Mesothelial cell of epicardium (in vitro differentiated cells): ENCODE measurements at places on chromosomes 7 and 10. TPM values are rescaled to one million over a fixed set of nuclear protein-coding genes. Genes with fewer than 3 reads are reported as not detected.
A peak's percentile ranks its signal among the peaks of the same experiment; 100 is the strongest.

DNA sequence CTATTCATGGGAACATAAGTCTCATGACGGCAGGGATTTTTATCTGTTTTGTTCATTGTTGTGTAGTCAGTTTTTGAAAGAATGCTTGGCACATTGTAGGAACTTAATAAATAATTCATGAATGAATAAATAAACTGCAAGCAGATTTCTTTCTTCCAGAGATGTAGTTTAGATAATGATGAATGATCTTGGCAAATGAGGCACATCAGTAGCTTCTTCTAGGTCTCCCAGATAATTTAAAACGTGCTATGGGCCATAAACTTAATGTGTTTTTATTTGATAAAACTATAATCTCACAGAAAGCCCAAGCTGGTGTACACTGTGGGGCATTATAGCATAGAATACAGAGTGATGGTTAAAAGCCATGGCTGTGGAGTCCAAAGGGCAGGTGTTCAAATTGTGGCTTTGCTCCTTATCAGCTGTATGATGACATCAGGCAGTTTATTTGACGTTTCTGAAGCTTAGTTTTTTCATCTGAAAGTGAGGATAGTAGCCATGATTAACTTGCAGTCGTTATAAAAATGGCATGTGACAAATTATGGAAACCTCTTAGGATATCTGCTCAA is 3.5 kb downstream of the MGAM start:
- no peak overlapping the region for H3K27ac ChIP-seq

ADD3 gene
- 98.7 to 104 TPM (median 101 TPM) in 3 replicates for total RNA-seq

GRCh38 chr7:37467002-37467401 is 18.3 kb upstream of the ELMO1 start:
- H3K4me3 ChIP-seq = no peak overlapping the region
- no peaks in the 10 kb centered on the region for H3K4me1 ChIP-seq
- H3K36me3 ChIP-seq = no peaks in the 10 kb centered on the region
- no peak overlapping the region for H3K27ac ChIP-seq

PTN gene
- 145 to 179 TPM (median 164 TPM) in 3 replicates for total RNA-seq

DNA sequence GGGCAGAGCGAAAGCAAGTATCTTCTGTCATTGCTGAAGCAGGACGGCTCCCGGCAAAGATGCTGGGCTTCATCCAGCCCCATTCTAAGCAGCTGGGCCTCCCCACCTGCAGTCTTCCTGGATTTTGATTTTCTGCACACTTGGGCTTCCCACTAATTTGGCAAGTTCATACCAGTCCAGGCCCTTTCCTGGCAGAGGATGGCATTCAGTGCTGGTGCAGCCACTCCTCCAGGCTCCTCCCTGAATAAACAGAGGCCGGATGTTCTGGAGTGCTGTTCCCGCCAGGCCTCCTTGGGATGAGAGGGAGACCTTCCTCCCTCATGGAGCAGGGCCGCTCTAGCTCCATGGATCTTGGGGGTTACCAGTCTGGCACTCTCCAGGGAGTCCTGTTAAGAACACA is 3.4 kb downstream of the BAG3 start:
- H3K4me1 ChIP-seq = peaks cover 51% of the 10 kb centered on the region
- DNase-seq = no peak
- H3K27ac ChIP-seq = peak overlapping the region; percentile 55

POLR2J3 gene
- total RNA-seq = 25.7 to 31.6 TPM (median 31.2 TPM) in 3 replicates

DNA sequence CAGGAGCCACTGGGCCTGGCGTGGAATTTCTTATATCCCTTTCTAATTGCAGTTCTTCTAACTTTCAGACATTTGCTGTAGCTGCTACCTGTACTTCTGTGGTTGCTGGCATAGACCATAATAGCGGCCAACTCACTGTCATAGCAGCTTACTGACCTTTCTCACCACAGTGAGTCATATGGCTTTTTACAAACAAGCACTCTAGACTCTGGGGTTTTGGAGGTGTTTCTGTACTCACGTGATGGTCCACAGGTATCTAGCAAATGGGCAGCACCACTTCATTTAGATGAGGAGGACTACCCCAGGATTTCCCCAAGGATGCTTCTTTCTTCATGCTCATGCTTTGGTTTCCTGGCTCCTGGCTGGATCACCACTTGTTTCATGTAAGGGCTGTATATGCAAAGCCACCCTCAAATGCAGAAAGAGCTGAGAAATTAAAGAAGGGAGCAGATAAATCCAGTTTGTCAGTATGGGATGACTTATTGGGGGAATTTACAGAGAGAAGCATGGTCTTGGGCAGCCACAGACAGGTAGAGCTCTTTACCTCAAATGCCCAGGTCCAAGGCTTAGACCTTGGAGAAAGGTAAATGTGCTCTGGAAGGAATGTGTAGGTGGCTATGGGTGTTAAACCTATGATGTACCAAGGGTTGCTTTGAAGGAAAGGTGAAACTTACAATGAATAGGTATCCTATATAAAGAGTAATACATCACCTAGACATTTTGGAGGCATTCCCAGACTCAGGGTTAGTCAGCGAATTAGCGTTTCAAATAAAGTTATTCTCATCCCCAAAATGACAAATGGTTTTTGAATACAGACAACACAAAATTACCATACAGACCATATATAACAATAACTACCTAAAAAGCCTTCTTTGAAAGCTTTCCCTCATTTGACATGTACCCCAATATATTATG is 15.9 kb upstream of the SLC25A16 start:
- DNase-seq = no peak
- H3K27ac ChIP-seq = no peak overlapping the region
- no peaks in the 10 kb centered on the region for H3K36me3 ChIP-seq
- no peaks in the 10 kb centered on the region for H3K4me1 ChIP-seq
- no peaks in the 10 kb centered on the region for H3K27me3 ChIP-seq

DNA sequence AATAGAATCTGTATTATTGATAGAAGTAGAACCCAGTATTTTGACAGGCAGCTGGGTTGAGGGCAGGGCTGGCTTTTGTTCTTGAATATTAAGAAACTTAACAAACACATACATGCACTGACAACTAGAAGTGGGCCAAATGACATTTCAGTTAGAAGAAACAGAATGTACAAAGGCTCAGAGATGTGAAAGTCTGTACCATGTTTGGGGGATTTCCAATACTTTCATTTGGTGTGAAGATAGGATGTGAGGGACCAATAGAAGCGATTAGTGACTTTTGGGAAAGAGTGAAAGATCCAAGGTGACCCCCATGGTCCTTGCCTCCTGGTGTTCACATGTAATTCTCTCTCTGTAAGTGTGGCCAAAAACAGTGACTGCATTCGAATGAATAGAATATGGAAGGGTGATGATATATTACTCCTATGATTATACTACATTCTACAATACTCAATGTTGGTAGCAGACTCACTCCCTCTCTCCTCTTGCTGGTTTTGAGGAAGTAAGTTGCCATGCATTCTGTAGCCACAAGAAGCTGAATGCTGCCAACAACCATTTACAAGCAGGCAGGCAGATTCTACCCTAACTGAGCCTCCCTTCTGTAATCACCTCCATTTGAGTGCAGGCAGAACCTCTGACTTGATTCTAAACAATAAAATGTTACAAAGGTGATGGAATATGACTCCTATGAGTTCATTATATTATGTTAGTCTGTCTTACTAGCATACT is 151.4 kb downstream of the TMEM168 start:
- H3K4me3 ChIP-seq = no peak overlapping the region
- no peak overlapping the region for H3K27ac ChIP-seq
- DNase-seq = no peak
- no peaks in the 10 kb centered on the region for H3K27me3 ChIP-seq

GRCh38 chr10:96370584-96371157 is 11.9 kb upstream of the OPALIN start:
- no peaks in the 10 kb centered on the region for H3K36me3 ChIP-seq
- DNase-seq = peak; percentile 63
- H3K27me3 ChIP-seq = peaks cover 11% of the 10 kb centered on the region
- H3K4me1 ChIP-seq = peaks cover 2% of the 10 kb centered on the region
- no peak overlapping the region for H3K27ac ChIP-seq

DNA sequence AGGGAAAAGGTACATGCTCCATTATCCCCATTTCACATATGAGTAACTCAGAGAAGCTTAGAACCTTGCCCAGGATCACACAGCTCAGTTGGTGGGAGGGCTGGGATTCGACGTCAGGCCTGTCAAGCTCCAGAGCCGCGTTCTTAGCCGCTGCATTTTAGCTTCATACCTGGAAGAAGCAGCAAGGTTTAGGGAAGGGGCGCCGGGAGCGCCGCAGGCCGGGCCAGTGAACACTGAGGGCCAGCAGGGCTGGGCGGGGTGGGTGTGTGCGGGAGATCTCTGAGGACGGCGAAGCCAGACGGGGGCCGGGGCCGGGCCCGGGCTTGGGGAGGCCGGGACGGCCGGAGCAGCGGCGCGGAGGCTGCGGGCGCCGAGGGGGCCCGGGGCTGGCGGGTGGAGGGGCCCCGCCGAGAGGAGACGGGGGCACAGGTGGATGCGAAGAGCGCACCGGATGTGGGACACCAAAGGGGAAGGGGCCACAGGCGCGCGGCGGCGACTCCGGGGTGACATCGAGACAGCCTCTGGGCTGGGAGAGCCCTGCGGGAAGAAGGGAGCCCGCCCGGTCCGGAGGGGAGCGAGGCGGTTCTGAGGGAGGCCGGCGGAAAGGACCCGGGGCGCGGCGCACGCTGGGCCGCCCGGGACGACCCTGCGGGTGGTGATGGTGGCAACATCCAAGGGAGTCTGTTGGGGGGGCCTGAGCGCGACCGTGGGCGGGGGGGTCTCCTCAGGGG is 498 bp downstream of the NDST2 start:
- no peaks in the 10 kb centered on the region for H3K27me3 ChIP-seq
- H3K27ac ChIP-seq = peak overlapping the region; percentile 69
- peak overlapping the region; percentile 78 for H3K4me3 ChIP-seq
- peaks cover 4% of the 10 kb centered on the region for H3K4me1 ChIP-seq

DNA sequence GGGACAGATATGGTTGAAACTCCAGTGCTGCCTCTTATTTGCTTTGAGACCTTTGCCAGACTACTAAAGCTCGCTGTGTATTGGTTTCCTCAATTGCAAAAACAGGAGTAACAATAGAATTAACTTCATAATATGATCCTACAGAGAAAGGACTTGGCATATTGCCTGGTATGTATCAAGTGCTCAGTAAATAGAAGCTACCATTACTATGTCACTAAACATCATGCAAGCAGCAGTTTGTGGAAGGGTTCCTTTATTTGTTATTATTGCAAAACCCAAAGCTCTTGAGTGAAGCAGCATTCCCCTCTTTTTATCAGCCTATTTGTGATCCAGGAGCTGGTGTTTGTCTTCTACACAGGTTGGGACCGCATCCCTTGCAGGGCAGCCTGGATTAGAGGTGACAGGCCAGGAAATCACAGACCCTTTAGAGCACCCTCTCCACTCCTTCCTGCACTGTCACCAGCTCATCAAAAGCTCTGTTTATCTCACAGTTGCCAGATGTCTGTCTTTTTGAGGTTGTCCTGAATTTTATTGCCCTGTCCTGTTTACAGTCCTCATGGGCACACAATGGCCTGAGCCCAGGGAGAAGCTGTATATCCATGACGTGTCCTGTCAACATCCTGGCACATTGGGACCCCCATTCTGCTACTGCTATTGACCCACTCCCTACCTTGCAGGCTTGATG is 121.5 kb downstream of the SNX10 start:
- peaks cover 25% of the 10 kb centered on the region for H3K4me1 ChIP-seq
- no peak overlapping the region for H3K27ac ChIP-seq
- H3K4me3 ChIP-seq = no peak overlapping the region
- no peak for DNase-seq

DNA sequence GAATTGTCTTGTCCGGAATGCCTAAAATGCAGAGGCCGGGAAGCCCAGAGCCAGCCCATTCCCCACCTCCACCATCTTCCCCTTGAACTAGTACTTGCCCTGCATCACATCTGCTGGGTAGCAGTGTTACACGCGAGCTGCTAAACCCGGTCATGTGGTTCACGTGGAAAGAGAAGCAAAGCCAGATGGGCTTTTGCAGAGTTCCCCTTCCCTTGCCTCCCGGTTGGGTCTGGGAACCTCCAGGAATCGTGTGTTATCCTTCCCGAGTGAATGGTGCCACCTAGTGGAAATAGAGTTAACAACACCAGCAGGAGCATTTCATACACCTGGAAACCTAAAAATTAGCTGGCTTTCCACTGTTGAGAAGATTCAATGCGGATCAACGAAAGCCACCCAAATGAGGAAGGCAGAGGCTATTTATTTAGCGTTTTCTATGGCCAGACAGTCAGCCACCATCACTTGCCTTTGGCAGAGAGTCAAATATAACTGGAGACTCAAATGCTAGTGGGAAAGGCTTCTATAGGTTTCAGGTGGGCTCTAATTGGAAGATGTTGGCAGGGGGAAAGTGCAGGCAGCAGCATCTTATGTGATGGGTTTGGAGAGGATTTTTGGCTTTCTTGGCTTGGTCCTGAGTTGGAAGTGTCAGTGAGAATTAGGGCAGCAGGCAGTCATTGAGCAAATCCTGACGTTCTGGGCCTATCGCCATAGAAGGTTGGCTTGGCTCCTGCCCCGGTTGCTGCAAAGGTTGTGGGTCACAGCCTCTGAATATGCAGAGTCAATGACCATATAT is 12.9 kb upstream of the DENND2A start:
- H3K27me3 ChIP-seq = no peaks in the 10 kb centered on the region
- H3K36me3 ChIP-seq = no peaks in the 10 kb centered on the region
- H3K27ac ChIP-seq = no peak overlapping the region
- DNase-seq = peak; percentile 72

AKR1C4 gene
- total RNA-seq = not detected in 3 replicates

DNA sequence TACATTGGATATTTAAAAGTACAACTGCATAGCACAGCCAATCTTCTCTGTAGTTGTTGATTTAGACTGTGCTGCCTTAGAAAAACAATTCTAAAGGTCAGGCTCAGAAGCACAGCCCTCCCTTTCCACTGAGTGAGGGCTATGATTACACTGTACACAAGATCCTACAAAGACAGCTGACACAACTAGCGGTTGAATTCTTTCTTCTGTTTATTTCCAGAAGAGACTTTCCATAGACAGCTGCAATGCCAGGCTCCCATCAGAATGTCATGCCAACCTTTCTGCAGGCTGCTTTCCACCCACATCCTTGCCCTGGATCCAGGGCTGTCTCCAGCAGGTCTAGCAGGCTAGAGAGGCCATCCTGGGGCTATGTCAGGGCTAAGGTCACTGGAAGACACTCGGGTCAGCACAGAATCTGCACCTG is 39.3 kb downstream of the FAM13C start:
- H3K4me3 ChIP-seq = no peak overlapping the region
- H3K36me3 ChIP-seq = peaks cover 6% of the 10 kb centered on the region
- no peak for DNase-seq

DNA sequence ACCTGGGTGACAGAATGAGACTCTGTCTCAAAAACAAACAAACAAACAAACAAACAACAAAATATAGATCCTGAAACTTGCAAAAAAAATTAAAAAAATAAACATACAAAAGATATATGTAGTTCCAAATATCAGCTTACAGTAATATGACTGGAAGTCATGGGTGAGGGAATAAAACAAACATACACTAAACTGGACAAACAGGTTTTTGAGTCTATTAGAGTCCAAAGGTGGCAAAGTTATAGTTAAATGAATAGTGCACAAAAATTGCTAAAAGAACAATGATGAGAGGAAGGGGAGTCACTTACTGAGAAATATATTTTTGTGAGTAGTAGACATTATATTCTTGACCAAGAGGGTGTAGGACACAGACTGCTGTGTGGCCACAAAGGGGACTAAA is 16.7 kb upstream of the RSBN1L start:
- peaks cover 9% of the 10 kb centered on the region for H3K4me1 ChIP-seq
- no peak for DNase-seq
- H3K27ac ChIP-seq = peak overlapping the region; percentile 75
- peaks cover 17% of the 10 kb centered on the region for H3K36me3 ChIP-seq
- no peak overlapping the region for H3K4me3 ChIP-seq
- no peaks in the 10 kb centered on the region for H3K27me3 ChIP-seq
